ENCODE measurements at places on chromosomes 4 and X. TPM values are rescaled to one million over a fixed set of nuclear protein-coding genes. Genes with fewer than 3 reads are reported as not detected.

The DCAF4L1 gene
- total RNA-seq = 0.10 TPM

The AREG gene
- 15.0 TPM for total RNA-seq

The FGA gene
- total RNA-seq = not detected

The PRIMPOL gene
- total RNA-seq = 5.9 TPM

The TMEM271 gene
- not detected for total RNA-seq

The ADGRL3 gene
- total RNA-seq = not detected

The PLK4 gene
- total RNA-seq = 6.1 TPM

The RTL3 gene
- total RNA-seq = not detected

DNA sequence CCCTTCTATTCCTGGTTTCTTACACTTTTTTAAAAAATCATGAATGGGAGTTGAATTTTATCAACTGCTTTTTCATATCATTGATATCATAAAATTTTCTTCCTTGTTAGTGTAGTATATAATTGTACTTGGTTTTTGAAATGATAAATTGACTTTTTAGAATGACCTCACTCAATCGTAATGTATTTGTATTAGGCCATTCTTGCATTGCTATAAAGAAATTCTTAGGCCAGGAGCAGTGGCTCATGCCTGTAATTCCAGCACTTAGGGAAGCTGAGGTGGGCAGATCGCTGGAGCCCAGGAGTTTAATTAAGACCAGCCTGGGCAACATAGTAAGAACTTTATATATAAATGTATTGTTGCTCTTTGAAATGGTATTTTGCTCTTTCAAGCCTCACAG lies 6.3 kb downstream of the EXOC1 start:
- H3K4me1 ChIP-seq = peaks cover 13% of the 10 kb centered on the region
- no peak for DNase-seq
- H3K27ac ChIP-seq = no peak overlapping the region
- no peak overlapping the region for H3K4me3 ChIP-seq
- H3K27me3 ChIP-seq = no peaks in the 10 kb centered on the region

DNA sequence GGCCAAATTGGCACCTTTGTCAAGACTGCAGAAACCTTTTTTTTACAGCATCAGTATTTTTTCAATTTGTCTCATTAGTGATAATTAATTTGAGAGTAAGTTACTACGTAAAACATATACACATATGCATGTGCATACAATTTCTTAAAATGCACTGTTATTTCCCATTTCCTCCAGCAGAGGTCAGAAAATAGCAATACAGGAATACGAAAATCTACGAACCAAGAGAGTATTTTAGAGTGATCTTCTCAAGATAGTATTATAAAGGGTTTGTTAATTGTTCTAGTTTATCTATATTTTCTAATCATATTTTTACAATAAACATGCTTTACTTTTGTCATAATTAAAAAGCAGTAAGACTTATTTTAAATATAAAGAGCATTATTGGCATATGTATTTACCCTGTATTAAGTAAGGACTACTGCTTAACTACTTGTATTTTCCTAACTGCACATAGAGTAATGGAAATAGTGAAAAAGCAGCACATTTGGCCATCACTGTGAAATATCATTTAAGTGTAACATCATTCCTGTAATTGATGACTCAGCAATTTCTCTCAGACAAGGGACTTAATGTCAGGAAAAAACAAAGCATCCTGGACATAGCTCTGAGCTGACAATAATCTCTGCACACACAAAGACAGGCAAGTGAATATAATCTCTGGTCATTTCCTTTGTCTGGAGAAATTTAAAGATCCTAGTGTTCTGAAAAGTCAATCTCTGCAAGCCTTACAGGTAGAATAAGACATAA lies 45.6 kb downstream of the MAOB start:
- H3K36me3 ChIP-seq = no peaks in the 10 kb centered on the region
- H3K27ac ChIP-seq = no peak overlapping the region
- H3K27me3 ChIP-seq = peaks cover 8% of the 10 kb centered on the region

DNA sequence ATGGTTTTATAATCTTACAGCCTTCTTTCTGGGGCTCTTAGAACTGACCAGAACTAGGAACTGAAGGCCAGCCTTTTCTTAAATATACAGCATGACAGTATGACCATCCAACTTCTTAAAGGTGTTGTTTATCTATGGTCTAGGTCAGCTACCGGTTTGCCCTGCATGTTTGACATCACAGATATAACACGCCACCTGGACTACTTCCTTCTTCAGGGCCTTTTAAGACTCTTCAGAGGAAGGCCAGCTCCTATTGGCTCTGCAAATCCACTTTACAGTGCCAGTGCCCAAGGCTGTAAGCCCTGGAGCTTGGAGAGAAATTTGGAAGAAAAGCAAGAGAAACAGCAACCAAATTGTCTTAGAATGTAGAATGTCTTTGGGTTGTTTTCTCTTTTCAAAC lies 185.5 kb downstream of the MGST2 start:
- no peak overlapping the region for H3K27ac ChIP-seq
- H3K4me3 ChIP-seq = no peak overlapping the region
- no peaks in the 10 kb centered on the region for H3K4me1 ChIP-seq
- no peaks in the 10 kb centered on the region for H3K36me3 ChIP-seq
- no peak for DNase-seq

GRCh38 chr4:129738175-129738574 lies 642.2 kb downstream of the C4orf33 start:
- no peak overlapping the region for H3K4me3 ChIP-seq
- no peaks in the 10 kb centered on the region for H3K27me3 ChIP-seq
- H3K4me1 ChIP-seq = no peaks in the 10 kb centered on the region
- no peaks in the 10 kb centered on the region for H3K36me3 ChIP-seq
- DNase-seq = no peak
- no peak overlapping the region for H3K27ac ChIP-seq

GRCh38 chr4:25425361-25425760 lies 48.3 kb downstream of the ANAPC4 start:
- H3K27me3 ChIP-seq = no peaks in the 10 kb centered on the region
- H3K4me1 ChIP-seq = peaks cover 5% of the 10 kb centered on the region
- DNase-seq = no peak
- no peaks in the 10 kb centered on the region for H3K36me3 ChIP-seq
- no peak overlapping the region for H3K27ac ChIP-seq
- no peak overlapping the region for H3K4me3 ChIP-seq

- peaks cover 24% of the 10 kb centered on the region for H3K36me3 ChIP-seq
- no peaks in the 10 kb centered on the region for H3K27me3 ChIP-seq
- H3K27ac ChIP-seq = peak overlapping the region; percentile 99
- peaks cover 67% of the 10 kb centered on the region for H3K4me1 ChIP-seq
Measured at GRCh38 chr4:40199179-40199670, 2.4 kb downstream of the RHOH start.

Data from T-helper 17 cell (primary cell).